NCI-H2081 treated with DMSO at 0.1 percent for 48 hours (cell line): ENCODE measurements at places on chromosomes 6 and 20.

DNA sequence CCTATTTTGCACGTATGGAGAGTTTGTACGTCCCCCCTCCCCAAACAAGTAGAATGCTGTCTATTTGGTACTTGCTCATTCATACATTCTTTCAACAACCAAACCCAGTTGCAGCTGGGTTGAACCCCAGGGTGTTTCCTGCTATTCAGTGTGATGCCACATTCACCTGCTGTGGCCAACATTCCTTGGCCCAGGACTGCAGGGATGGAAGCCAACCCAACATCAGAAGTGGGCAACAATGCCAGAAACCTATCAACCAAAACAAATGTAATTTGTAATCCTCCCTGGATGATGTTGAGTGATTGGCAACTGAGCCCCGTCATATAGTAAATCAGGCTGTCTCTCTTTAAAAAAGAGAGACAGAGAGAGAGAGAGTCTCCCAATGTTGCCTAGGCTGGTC is 8.9 kb downstream of the NT5E start:
- DNase-seq = no peak

DNA sequence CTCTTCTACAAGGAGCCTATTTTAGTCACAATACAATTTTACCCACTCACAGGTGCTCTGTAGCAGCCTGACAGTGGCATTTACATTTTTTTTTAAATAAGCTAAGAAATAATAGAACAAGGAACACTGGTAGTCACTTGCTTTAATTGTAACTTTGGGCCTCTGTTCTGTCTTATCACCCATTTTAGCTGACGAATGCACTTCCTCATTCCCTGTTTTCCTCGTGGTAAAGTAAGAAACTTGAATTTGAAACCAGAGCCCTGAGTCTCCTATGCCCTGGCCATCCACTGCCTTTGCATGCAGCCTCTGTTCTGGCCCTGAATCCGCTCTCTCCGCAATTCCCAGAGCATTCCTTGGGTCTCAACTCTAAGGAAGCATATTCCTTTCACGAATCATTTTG is 550.6 kb downstream of the PTPRT start:
- no peak for DNase-seq

DNA sequence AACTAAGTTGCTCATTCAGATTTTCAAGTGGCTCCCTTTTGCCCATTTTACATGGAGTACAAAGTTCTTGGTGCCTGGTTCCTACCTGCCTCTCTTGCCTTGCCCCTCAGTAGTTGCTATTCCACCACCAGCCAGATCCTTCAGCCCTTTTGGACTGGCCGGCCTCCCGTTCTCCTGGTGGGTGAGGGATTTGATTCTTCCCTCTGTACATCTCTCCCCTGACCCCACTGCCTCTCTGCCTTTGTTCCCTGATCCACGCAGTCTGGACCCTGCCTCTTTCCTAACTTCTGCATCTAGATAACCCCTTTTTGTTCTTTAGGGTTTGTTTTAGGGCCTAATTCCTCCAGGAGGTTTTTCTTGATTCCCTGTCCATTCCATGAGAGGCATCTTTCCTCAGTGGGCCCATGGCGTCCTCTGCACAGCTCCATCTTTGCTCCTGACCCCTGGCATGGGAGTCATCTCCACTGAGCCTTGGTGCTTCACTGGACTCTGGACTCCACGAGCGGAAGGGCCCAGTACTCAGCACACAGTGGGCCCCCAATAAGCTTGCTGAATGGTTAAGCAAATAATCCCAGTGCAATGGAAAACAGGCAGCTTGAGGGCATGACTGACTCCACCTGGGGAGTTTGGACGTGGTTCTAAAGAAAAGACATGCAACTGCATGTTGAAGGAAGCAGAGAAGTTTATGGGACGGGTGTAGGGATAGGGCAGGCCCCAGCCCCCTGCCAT is 309.3 kb upstream of the SUPT3H start:
- DNase-seq = no peak

DNA sequence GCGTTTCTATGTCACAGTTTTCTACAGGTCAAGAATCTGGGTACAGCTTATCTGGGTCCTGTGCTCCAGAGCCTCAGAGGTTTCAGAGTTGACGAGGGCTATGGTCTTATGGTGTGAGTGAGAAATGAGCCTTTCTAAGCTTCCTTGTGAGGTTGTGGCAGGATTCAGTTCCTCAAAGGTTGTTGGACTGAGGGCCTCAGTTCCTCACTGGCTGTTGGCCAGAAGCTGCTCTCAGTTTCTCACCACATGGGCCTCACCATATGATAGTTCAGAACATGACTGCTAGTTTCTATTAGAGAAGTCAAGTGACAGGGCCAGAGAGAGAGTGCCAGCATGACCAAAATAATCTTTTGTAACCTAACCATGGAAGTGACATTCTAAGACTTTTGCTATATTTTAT is 96.1 kb downstream of the NUS1 start:
- DNase-seq = no peak

DNA sequence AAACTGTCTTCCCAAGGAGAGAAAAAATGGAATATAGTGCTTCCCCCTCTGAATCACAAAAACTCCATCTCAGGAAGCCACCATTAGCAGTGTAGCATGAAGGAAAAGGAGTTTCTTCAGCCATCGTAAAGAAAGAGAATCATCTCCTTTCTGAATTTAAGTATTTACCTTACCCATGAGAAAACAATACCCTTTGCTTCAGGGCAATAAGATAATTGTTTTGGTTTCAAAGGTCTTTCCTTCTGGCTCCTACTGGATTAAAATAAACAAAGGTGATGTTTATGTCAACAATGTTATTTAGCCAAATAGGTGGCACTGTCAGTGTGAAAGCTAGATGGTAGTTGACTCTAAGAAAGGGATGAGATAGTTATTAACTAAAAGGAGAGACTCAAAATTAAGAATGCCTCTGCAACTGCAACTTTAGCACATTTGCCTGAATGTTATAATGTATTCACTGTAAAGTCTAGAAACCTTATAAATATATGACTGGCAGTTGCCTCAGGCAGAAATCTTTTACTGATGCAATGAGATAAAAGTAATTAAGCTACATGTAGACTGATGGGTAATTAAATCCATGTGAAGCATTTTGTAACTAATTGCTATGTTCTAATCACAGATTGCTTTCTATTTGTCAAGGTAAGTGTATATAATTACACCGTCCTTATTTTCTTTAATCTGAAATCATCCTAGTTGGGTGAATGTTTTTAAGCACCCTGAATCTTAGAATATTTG is 399.0 kb downstream of the CDKAL1 start:
- DNase-seq = no peak

DNA sequence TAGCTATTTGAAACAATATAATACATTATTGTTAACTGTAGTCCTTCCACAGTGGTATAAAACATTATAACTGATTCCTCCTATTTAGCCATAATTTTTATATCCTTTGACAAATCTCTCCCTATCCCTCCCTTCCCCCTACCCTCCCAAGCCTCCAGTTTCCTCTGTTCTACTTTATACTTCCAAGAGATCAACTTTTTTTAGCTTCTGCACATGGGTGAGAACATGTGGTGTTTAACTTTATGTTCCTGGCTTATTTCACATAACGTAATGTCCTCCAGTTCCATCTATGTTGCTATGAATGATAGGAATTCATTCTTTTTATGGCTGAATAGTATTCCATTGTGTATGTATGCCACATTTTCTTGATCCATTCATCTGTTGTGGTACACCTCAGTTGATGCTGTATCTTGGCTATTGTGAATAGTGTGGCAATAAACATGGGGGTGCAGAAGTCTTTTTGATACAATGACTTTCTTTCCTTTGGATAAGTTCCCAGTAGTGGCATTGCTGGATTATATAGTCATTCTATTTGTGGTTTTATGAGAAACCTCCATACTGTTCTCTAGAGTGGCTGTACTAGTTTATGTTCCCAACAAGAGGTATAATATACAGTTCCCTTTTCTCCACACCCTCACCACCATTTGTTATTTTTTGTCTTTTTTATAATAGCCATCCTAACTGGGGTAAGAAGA is 205.0 kb downstream of the KCNQ5 start:
- no peak for DNase-seq

GRCh38 chr6:144710207-144710606 is 425.1 kb downstream of the UTRN start:
- DNase-seq = no peak

- no peak for DNase-seq
These were observed 88.4 kb upstream of the SLC22A16 start for GRCh38 chr6:110564703-110565421.

- no peak for DNase-seq
These were observed 76.0 kb downstream of the SRC start for GRCh38 chr20:37421988-37422387.

GRCh38 chr20:33074675-33075074 is 4.8 kb upstream of the BPIFB4 start:
- DNase-seq = no peak

- no peak for DNase-seq
These were observed 209.9 kb upstream of the ZFP64 start for GRCh38 chr20:52401431-52401830.

GRCh38 chr6:132973514-132973993 is 159.2 kb downstream of the RPS12 start:
- DNase-seq = peak; percentile 6

DNA sequence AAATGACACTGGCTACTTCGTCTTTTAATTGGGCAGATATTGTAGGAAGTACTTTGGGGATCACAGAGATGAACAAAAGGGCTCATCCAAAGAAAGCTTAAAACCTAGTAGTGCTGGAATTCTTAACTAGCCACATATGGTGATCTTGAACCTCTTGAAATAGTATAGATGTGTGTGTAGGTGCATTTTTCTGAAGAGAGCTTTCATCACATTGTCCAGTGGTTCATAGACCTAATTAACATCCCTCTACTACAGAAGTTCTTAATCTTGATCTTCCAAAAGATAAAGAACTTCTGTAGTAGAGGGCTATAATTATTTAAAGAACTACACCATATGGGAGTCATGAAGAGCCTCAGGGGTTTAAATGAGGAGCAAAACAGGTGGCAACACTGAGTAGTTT is 2.3 kb upstream of the PRIM2 start:
- DNase-seq = no peak

DNA sequence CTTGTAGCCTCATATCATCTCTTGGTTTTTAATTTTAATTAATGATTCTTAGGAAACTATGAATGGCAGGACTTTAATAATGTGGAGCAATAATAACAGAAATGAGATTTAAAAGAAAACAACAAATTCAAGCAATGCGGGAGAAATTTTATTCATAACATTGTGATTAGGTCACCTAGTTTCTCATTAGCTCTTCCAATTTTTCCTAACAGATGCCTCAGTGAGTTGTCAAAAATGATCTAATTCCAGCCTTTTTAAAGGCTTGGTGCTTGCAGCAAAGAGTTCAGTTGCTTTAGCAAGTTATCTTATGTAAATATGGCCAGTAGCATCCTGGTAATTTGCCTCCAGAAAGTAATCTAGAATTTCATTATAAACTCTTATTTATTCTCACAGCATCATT is 20.4 kb downstream of the PDE7B start:
- DNase-seq = no peak

- no peak for DNase-seq
These were observed 13.3 kb upstream of the PTPN1 start for GRCh38 chr20:50496773-50497385.

DNA sequence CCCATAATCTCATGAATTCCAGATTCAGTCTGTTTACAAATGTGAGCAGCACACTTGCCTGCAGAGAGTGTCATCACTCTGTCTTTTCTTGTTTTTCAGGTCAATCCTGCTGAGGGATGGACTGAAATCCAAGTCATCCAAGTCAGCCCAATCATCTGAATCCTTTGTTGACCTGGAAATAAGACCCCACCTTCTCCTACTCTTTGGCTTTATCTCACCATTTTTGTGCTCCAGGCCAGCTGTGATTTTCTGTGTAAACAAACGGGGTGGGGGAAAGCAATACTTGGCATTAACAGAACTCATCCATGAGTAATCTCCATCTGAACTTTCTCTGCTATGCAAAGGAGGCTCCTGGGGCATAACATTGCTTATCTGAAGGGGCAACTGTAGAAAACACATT is 16.9 kb upstream of the GSTA4 start:
- no peak for DNase-seq

GRCh38 chr6:159221486-159222170 is 52.4 kb downstream of the FNDC1 start:
- no peak for DNase-seq

DNA sequence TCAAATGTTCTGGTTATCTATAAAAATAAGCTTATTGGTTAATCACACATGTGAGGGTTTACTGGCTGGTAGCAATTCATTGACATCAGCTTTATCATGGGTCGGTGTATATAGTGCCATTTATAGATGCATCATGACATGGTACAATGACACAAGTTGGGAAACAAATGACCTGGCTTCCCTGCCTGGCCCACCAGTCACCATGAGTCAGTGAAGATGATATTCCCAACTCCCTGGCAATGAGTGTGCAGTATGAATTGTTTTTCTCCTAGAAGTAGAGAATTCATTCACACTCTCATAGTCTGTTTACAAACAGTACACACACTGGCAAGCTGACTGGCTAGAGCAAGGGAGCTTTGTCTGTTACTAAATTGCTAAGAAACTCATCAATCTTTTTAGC is 37.2 kb upstream of the CALHM6 start:
- DNase-seq = no peak

GRCh38 chr6:169252505-169253189 is 999 bp downstream of the THBS2 start:
- no peak for DNase-seq

DNA sequence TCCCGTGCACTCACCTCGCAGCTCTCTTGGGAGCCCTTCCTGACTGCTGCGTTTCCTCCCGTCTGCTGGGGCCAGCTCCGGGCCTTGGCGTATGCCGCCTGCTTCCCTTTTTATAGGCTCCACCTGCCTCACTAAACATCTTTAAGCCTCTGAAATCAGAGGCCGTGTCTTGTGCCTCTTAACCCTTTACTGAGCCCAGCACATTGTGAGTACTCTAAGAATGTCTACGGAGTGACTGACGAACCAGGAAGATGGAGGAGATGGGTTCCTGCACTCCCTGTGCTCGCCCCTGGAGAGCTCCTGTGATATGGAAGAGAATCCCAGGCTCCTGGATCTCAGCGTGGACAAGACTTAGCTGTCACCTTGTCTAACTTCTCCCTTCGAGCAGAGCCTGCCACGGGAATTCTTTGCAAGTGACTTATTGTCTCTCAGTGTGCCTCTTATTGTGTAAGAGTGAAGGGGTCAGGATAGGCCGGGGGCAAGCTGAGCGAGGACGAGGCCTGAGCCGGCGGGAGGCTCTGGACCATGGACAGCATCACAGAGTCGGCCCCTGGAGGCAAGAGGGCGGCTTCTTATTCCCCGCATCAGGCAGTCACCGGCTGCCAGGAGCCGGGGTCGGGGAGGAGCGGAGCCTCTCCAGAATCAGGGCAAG is 70.9 kb upstream of the CCDC167 start:
- DNase-seq = no peak

GRCh38 chr20:50267041-50267865 is 76.6 kb downstream of the CEBPB start:
- DNase-seq = no peak

- DNase-seq = no peak
These were observed 37.5 kb upstream of the REV3L start for GRCh38 chr6:111520524-111520923.

DNA sequence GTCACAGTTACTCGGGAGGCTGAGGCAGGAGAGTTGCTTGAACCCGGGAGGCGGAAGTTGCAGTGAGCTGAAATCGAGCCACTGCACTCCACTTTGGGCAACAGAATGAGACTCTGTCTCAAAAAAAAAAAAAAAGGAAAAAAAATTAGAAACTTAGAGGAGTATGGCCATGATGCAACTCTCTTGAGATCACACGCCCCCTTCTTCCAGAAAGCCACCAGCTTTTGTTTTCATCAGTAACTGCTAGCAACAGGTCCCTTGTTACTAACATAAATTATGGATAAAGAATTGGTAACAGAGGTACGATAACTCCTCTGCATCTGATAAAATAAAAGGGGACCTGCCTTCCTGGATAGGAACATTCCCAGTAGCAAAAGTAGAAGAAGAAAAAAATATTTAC is 308.2 kb downstream of the CD83 start:
- no peak for DNase-seq
